Fibroblast of lung (primary cell): ENCODE measurements at places on chromosomes 2 and 18. TPM values are rescaled to one million over a fixed set of nuclear protein-coding genes. Genes with fewer than 3 reads are reported as not detected.

The LYG1 gene
- total RNA-seq, result 0.26 and 0.50 TPM in 2 replicates

The CD28 gene
- not detected in 2 replicates for total RNA-seq

The SLC66A2 gene
- total RNA-seq, result 34.4 and 46.1 TPM in 2 replicates

The MYOM1 gene
- 0.26 and 0.83 TPM in 2 replicates for total RNA-seq

The RND3 gene
- total RNA-seq, result 559 and 1,405 TPM in 2 replicates

The PSD4 gene
- 2.6 and 6.1 TPM in 2 replicates for total RNA-seq

The SERPINE2 gene
- 37.2 and 77.9 TPM in 2 replicates for total RNA-seq

The ADD2 gene
- 2.5 and 2.6 TPM in 2 replicates for total RNA-seq

The NEB gene
- total RNA-seq, result 0.17 and 0.26 TPM in 2 replicates

The WIPF1 gene
- total RNA-seq, result 5.6 and 10.7 TPM in 2 replicates

GRCh38 chr2:138814123-138814898 lies 34.1 kb upstream of the NXPH2 start:
- no peak for DNase-seq

DNA sequence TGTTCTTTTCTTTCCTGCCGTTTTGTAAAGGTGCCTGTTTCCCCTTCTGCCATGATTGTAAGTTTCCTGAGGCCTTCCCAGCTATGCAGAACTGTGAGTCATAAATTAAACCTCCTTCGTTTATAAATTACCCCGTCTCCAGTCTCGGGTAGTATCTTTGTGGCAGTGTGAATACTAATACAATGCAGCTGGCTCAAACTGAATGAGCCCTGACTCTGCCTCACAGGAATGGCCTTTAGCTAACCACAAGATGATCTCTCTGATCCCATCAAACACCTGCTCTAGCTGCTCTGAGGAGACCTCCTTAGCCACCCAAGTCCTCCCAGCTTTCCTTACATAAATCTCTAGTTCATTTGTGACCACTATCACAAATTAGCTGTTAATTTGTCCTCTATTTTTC lies 41.5 kb upstream of the CAB39 start:
- DNase-seq, result peak; percentile 63

DNA sequence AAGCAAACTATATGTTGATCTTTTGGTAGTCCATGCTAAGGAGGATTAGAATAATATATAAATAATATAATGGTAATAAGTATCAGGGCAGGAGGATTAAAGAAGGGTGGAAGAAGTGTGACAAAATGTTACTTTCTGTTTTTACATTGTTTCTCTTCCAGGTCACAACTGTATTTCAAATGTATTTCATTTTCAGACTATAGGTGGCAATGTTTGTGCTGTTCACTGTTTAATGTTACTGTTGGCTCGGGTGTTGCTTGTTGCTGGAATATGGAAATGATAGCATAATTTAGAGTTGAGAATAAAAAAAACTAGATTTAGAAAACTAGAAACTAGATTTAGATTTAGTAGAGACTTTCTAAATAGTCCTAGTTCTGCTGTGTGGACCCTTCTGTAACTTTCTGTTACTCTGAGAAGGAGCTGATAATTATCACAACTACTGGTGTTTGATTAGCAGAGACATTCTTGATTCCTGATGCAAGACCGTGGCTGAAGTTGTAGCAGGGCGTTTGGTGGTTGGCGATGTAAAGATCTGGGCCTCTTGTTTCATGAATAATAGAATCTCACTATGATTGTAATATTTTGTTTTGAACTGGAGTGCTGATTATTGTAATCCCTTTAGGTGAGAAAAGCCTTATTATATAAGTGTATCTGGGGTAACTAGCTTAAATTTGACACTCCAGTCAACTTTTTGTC lies 7.9 kb downstream of the NEDD4L start:
- DNase-seq, result peak; percentile 53

DNA sequence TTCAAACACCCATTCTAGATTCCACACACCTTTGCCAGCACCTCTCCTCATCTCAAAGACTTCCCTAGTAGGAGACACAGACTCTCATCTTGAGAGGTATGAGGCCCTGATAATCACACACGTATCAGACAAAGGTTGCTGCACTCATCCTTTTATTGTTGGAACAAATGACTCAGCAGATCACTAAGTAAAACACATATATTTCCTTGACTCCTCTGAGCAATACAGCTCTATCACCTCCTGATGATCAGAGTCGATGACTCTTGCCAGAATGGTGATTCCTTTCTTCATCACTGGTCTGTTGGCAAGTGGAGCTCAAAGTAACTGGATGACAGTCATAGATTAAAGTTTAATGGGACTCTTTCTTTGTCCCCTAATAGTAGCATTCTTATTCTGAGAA lies 1049.2 kb upstream of the ZEB2 start:
- DNase-seq, result no peak

DNA sequence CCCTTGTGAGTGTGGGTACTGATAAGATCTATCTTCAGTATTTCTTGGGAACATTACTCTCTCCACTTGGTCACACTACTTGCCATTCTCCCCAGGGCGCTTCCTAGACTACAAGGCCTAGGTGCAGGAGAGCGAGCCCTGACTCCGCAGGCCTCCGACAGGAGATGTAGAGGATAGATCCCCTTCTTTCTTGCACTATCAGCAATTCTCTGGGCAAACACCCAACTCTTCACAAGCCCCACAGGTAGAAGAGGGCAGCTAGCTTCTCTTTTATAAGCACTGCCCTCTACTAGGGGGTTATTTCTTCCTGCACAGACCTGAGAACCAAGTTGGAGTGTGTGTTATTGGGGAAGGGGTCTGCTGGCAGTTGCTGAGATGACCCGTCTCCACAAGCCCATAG lies 10.7 kb upstream of the RMDN2 start:
- no peak for DNase-seq

DNA sequence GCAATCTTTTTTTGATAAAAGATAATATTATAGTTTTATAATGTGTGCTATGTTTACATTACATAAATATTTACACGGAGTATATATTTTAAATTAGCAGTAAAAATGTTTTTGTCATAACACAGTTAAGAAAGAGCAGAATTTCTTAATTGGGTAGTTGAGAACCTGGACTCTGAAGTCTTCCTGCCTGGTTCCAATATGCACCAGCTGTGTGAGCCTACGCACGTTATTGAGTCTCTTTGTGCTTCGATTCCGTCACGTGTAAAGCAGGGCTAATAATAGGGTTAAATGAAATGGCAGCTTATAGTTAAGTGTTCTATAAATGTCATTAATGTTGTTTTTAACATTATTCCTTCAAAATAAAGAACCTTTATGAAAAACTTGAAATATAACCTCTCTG lies 1.2 kb upstream of the CCDC88A start:
- no peak for DNase-seq

- DNase-seq, result no peak
These were observed 279.2 kb downstream of the GALR1 start for GRCh38 chr18:77528872-77529271.

GRCh38 chr2:227973241-227973640 lies 101.8 kb downstream of the DAW1 start:
- DNase-seq, result no peak

GRCh38 chr18:60549338-60549960 lies 176.9 kb upstream of the MC4R start:
- peak; percentile 91 for DNase-seq

DNA sequence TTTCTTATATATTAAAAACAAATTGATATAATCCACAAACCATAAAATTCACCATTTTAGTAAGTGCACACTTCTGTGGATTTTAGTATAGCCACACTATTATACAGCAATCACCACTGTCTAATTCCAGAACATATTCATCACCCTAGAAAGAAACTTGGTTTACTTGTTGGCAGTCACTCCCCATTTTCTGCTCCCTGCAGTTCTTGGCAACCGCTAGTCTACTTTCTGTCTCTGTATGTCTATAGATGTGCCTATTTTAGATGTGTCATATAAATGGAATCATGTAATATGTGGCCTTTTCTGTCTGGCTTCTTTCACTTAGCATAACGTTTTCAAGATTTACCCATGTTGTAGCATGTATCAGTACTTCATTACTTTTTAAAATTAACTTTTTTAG lies 5.7 kb downstream of the CKAP2L start:
- peak; percentile 32 for DNase-seq

DNA sequence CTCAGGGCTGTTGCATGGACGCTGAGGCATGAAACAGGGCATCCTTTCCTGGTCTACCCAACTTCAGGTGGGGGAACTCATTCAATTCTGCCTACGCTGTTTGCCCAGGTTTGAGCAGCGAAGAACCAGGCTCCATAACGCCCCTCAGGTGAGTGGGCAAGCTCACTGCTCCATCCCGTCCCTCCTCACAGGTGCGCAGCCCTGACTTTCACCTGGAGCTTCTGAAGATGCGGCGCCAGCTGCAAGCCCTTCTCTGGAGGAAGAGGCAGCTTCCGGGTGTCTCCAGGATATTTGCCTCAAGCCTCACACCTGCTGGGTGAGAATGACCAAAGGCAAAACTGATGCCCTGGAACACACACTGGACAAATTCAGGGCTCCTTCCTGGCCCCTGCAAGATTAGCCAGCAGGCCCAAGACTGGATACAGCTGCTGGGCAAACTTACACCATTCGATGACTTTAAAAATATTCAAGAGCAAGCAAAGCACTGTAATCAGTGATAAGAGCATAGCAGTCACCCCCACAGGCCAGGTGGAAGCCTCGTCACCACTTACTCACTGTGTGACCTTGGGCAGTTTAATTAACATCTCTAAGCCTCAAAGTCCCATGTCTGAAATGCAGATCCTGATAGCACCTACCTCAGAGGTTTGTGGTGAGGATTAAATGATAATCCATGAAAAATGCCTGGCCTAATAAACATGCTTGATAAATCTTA lies 97.7 kb downstream of the GYPC start:
- DNase-seq, result no peak

GRCh38 chr2:51299370-51299769 lies 267.4 kb upstream of the NRXN1 start:
- no peak for DNase-seq

GRCh38 chr18:79064228-79064627 lies 5.0 kb upstream of the ATP9B start:
- DNase-seq, result no peak

DNA sequence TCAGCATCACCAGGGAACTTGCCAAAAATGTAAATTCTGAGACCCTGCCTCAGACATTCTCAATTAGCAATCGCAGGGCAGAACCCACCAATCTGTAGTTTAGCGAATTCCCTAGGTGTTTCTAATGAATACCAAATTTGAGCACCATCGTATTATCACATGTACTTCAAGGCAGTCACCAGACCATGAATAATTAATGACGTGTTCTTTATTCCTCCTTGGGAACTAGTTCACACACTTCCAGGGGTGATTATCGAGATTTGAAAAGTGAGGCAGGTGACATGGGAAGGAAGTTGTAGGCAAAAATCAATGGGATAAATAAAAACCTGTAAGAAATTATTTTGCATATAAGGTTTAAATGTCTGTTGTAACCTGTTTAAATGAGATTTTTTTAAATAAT lies 102.5 kb upstream of the CRIM1 start:
- no peak for DNase-seq

DNA sequence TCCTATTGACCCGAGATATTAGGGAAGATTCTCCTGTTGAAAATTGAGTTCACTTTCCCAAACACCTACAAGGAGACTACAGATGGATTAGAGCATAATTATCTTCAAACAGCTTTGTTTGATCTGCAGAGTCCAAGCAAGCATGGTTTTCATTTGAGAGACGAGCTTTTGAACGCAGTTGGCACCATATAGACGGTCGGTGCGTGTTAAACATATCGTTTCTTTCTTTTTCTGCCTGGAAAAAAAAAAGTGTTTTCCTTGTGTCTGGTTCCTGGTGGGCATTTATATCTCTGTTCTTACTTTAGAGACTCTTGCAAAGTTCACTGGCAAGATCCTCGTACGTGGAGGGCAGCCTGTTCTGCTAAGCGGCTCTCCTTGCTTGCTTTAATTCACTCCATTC lies 248.9 kb downstream of the TMEM182 start:
- DNase-seq, result no peak

- DNase-seq, result peak; percentile 90
These were observed 47.5 kb upstream of the PXDN start for GRCh38 chr2:1791685-1792435.

- no peak for DNase-seq
These were observed 60.8 kb downstream of the LYPD6B start for GRCh38 chr2:149099298-149099697.

DNA sequence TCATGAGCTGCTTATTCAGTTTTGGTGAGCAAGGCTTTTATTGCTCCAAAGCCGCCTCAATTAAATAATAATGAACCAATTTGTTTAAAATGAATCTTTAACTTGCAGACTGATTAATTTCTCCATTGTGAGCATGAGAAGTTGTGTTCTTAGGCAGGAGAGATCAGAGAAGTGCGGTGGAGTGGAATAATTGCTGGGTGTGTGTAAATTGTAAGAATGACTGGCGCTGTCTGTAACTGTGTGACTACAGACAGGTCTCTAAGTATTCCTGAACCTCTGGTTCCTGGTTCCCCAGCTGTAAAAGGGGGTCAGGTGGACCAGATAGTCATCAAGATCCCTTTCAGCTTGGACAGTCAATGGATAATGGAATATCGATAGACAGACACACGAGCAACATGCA lies 98.0 kb upstream of the EFEMP1 start:
- DNase-seq, result no peak

GRCh38 chr2:194495046-194495445 lies 1162.0 kb upstream of the SLC39A10 start:
- DNase-seq, result peak; percentile 4

GRCh38 chr2:190860985-190861680 lies 19.5 kb upstream of the GLS start:
- peak; percentile 90 for DNase-seq

DNA sequence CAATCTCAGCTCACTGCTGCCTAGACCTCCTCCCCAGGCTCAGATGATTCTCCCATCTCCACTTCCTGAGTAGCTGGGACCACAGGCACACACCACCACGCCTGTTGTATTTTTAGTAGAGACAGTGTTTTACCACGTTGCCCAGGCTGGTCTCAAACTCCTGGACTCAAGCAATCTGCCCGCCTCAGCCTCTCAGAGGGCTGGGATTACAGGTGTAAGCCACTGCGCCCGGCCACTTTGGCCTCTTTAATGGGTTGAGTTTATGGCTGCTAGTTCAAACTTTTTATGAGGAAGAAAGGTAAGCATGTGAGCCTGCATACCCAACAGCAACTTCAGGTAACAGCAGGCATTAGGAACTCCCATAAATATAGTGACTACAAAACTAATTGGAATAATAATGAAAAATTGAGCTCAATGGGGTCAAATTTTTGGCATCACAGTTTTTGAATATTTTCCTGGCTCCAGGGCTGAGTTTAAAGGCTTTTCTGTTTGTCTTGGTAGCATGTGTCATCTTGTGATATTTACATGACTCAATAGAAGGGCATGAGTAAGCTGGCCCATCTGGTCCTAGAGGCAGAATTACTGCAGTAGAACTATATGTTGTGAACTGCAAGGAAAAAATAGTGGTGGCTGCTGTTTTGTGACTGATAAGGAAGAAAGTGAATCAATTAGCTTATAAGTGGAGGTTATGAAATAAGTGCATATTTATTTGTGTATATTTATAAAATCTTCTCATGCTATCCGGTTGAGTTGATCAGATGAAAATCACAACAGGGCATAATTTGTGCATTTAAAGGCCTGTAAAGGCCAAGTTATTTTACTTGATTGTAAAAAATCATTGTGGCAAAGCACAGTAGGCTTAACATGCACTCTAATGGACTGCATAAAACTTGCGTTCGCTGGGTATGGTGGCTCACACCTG lies 24.8 kb downstream of the GALM start:
- peak; percentile 93 for DNase-seq
